Lower lobe of right lung (tissue), 2 donors: ENCODE measurements at places on chromosomes 5 and 9. TPM values are rescaled to one million over a fixed set of nuclear protein-coding genes. Genes with fewer than 3 reads are reported as not detected.

PCDHA12 gene
- total RNA-seq: 6.6 TPM

CD74 gene
- 4,221 TPM for total RNA-seq

NUTM2F gene
- not detected for total RNA-seq

DMRTA1 gene
- 1.7 TPM for total RNA-seq

JAKMIP2 gene
- total RNA-seq: 8.3 TPM

NUDCD2 gene
- total RNA-seq: 18.0 TPM

TRPM6 gene
- total RNA-seq: 0.44 TPM

ZDHHC11 gene
- 28.7 TPM for total RNA-seq

CATSPER3 gene
- 0.68 TPM for total RNA-seq

IL17B gene
- total RNA-seq: not detected

KCNT1 gene
- 0.35 TPM for total RNA-seq
